ENCODE measurements at places on chromosomes 4 and X. TPM values are rescaled to one million over a fixed set of nuclear protein-coding genes. Genes with fewer than 3 reads are reported as not detected.

Gene RNF128
- not detected for total RNA-seq

DNA sequence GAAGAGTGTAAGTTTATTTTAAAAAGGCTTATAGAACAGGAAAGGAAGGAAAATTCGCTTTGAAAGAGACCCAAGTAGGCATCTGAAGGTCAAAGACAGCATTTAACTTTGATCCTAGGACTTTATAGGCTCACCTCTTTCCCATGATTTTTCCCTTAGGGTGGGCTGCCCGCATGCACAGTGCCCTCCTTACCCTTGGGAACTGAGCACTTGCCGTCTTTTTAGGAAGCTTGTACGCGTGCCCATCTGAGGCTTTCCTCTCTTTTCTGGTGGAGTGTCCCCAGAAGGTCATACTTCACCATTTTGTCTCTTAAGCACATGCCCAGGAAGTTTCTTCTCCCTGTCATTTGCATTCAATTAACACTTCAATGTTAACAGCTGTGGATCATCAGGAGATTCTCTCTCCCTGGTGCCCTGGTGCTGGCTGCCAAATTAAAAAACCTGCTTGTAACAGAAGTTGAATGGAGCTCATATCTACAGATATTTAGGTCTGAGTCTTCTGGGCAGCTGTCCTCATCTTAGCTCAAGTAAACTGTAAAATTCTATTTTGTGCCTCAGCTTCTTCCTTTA, 38.4 kb upstream of the IL9R start:
- no peak for DNase-seq

DNA sequence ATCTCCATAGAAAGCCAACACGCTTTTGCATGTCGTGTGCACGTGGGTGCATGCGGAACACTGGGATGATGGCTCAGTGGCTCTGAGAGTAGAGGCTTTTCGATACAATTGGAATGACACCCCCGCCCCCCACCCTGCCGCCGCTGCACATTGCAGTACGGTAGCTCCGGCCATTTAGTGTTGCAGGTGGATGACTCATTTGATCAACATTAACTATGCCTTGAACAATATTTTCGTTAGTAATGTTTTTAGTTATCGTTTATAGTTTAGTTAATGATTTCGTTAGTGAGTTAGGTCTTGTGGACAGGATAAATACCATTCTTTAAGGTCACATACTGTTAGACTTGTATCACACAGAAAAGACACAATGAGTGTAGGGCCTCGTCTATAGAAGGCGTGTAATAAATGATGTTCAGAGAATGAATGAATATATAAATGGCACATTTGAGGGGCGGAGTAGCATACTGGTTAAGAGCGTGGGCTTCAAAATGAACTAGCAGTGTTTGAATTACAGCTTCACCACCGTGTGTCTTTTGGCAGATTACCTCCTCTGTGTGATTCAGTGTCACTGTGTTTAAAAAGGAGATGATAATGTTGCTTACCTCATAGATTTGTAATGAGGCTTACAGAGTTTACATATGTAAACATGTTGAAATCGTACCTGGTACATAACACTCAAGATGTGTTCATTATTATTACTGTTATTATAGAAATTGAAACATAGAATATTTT, 67.2 kb upstream of the TENM3 start:
- no peak for DNase-seq

Gene STATH
- total RNA-seq = not detected

- DNase-seq = no peak
Observed at GRCh38 chr4:16731776-16732380, 166.6 kb downstream of the LDB2 start.

DNA sequence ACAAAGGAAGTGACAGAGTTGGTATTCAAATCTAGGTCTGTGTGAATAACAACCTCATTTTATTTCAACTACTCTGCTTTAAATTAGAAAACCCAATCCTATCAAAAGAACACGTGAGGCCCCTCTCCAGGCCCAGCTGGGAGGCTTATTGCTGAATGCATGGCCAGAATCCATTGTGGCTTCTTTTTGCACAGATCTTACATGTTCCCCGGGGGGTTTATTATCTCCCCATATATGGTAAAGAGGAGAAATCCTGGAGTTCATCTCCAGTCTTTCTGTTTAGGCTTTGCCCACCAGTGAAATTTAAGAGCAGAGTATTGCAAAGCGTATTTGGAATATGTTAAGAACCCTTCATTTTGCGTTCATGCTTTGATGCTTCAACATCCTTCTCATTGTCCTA, 655.6 kb downstream of the IL1RAPL1 start:
- DNase-seq = no peak

Gene FAT1
- 34.3 TPM for total RNA-seq

Gene DIPK2B
- total RNA-seq = not detected

Gene IL3RA
- total RNA-seq = not detected
